ENCODE measurements at places on chromosomes 4 and X.

GRCh38 chrX:49701933-49702332 lies 6.1 kb upstream of the PAGE1 start:
- DNase-seq, result no peak

- DNase-seq, result no peak
Observed at GRCh38 chrX:126580877-126581276, 28.3 kb upstream of the DCAF12L1 start.

GRCh38 chrX:77431227-77431626 lies 16.0 kb upstream of the FGF16 start:
- no peak for DNase-seq

DNA sequence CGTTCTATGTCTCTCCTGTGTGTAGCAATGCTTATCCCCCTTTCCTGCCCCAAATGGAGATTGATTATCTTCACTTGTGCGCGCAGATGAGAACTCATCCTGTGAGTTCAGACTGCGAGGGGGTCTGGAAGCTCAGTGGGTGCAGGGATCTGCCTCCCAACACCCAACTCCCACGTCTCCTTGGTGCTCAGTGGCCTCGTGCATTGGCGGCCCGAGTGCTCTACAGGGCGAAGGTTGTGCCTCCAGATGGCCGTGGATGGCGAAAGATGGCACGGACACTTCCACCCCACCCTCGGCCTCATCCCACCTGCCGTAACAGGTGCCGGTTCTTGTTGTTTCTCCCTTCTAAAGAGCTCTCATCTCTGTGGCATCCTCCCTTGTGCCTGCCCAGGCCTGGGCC lies 45.1 kb upstream of the SORCS2 start:
- DNase-seq, result no peak

GRCh38 chrX:2878563-2878962 lies 49.8 kb downstream of the GYG2 start:
- no peak for DNase-seq

GRCh38 chrX:119648421-119648775 lies 42.2 kb upstream of the NKRF start:
- no peak for DNase-seq
